ENCODE measurements at places on chromosomes 7 and 10. TPM values are rescaled to one million over a fixed set of nuclear protein-coding genes. Genes with fewer than 3 reads are reported as not detected.

DNA sequence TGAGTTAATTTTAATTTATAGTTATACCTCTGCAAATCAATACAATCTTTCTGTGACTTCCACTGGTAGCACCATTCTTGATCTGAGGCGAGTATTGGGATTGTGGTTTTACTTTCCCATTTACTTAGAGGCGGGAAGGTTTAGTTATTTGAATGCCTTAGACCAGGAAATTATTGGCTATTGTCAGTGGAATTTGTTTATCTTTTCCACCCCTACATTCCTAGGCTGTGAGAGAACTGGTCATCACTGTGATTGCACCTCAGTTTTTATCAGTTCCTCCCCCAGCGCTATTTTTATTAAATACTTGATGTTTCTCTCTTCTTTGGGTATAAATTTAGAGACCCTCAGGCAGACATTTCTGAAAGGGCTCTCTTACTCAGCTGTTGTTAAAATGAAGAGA lies 29.9 kb downstream of the CDK14 start:
- no peak for DNase-seq

DNA sequence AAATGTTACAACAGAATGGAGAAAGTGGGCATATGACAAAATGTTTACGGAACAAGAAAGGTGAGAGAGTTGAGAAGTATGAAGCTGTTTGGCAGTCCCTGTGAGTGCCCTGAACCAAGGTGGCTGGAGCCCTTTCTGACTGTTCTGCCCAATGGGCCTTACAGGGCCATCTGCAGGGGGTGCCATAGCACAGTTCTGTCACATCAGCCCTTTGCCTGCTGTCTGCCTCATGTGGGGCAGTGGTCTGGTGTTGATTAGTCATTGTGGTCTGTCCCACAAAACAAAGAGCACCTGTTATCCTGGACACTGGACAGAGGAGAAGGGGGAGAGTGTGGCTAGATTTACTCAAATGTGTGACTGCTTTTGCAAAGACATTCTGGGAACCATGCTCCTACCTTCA lies 51.5 kb upstream of the OSBPL3 start:
- DNase-seq: no peak

- DNase-seq: no peak
These were observed 132.7 kb downstream of the ZNF438 start for GRCh38 chr10:30898964-30899363.

The POU6F2 gene
- total RNA-seq: 0.90 TPM

DNA sequence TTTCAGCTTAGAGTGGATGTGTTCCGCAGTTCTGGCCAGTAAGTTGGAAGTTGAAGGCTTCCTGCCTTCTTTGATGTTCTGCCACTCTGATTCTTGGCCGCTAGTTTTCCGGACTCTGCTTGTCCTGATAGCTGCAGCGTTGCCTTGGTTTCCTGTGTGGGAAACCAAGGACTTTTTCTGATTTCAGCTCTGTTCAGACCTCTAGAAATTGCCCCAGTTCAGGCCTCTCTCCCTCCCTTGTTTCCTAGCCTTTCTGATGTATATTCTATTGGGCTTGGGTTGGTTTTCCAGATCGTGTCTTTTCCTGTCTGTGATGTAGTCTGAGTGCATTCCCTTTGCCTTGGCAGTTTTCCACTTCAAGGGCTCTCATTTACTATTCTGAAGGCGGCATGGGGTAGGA lies 318.7 kb downstream of the BBS9 start:
- DNase-seq: no peak

DNA sequence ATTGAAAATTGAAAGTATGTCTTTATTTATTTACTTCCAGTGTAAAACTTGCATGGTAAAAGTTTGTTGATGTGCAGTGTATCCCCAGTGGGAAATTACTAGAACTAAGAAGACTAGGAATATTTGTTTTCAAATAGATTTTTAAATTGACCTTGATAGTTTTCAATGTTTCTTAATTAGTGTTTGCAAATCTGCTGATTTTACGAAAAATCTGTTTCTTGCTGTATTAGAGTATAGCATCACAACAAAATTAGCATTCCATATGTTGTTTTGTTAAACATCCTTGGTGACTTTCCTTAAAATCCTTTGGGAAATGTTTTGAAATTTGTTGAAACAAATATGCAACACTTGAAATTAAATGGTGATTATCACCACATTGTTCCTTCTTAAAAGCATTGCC lies 425.9 kb downstream of the SUGCT start:
- DNase-seq: no peak

The NKX2-3 gene
- total RNA-seq: 38.5 TPM

The KIAA1217 gene
- total RNA-seq: 63.9 TPM

- peak; percentile 90 for DNase-seq
These were observed 9.6 kb upstream of the C10orf105 start for GRCh38 chr10:71729161-71729636.

DNA sequence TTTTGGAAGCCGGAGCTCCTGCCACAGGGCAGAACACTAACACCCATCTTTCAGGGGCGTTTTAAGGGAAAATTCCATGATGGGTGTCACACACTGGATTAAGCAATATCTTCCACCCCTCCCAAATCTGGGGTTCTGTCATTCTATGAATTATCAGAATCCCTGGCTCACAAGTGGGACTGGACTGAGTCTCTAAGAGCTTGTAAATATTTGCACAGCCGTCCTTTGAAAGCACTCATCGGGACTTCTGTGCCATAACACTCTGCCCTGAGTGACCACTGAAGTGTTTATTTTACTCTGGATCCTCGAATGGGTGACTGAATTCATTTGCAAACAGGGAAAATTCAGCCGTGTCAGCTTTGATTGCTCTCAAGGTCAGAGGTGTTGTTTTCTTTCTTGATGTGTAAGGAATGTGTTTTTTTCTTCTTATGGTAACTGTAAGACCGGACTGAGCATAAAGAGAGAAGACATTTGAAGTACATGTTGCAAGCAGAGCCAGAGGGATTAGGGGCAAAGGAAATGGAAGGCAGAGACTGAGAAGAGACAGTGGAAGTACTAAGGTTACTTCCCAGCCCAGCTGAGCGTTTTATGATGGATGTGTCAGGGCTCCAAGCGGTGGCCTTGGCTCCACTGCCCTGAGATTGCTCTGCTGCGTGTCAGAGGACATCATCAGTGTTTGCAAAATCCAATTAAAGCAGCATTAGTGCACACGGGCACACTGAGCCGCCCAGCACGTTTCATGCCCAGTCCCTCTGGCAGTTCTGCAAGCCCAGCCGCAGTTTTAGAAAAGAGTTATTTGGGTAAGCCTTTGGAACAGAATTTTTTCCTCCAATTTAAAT lies 17.7 kb upstream of the GTPBP4 start:
- DNase-seq: no peak

The KCNMA1 gene
- total RNA-seq: 45.4 TPM

- no peak for DNase-seq
These were observed 125.2 kb upstream of the NANOS1 start for GRCh38 chr10:118904286-118904685.

- DNase-seq: no peak
These were observed 329.7 kb upstream of the POM121L12 start for GRCh38 chr7:52705768-52706167.

DNA sequence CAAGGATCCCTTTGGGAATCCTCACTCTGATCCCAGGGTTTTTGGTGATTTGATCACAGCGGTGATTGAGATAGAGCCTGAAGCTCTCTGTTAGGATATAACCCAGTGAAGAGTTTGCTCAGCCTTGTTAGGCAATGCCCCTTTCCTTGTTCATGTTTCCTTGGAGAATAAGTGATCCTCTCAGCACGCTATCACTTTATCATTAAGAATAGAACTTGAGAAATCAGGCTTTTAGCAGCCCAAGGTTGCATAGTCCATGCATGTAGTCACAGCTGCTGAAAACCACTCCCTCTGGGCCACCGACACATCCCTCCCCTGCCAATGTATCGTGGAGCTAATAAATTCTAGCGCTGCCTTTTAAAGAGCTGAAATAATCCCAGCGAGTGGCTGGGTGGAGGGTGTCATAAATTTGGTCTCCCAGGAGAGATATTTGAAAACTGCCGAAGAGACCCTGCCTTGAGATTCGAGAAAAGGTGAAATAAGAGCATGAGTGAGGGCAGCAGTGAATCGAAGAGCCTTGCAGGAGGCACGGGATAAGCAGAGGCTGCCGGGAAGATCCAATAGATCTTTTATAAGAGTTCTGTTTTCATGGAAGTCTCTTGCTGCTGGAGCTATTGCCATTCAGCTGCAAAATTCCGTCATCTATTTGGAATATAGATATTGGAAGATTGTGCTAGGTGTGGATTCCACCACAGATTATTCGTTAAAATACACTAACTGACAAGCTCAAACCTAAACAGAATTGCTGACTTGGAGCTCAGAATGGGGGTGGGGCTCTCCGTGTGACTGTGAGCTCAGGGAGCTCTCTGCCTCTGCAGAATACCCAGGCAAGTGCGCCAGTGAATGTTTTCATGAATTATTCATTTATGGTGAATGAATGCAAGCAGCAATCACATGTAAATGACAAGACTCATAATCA lies 249.8 kb downstream of the TRIL start:
- DNase-seq: no peak

DNA sequence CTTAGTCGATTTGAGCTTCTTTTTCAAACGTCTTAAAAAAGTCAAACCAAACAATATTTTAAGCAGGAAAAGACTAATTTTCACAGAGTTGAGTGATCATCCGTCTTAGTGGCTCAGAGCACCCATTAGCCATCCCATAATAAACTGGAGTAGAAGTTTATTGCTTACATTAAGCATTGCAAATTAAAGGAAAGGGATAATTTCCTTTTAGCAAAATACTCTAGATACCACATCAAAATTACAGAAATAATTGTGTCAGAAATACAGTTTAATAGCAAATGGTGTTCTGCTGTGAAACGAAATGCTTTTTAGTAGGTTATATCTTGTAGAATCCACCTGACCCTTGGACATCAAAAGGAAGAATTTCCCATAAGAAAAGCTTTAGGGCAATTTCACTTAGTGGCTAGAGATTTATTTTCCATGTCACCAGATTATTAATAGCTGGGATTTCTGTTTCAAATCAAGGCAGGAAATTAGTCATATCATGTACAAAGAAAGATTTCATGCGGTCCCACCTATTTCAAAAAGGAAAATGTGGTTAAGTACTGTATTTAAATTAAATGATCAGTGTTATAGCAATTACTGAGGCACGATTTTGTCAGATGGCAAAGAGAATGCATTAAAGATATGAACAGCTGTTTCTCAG lies 96.2 kb downstream of the NPTX2 start:
- DNase-seq: no peak

- DNase-seq: peak; percentile 32
These were observed 21.4 kb downstream of the ZKSCAN5 start for GRCh38 chr7:99525713-99526440.

The TFR2 gene
- 1.2 TPM for total RNA-seq

The SEMA4G gene
- total RNA-seq: 176 TPM

The SPDYE6 gene
- not detected for total RNA-seq

DNA sequence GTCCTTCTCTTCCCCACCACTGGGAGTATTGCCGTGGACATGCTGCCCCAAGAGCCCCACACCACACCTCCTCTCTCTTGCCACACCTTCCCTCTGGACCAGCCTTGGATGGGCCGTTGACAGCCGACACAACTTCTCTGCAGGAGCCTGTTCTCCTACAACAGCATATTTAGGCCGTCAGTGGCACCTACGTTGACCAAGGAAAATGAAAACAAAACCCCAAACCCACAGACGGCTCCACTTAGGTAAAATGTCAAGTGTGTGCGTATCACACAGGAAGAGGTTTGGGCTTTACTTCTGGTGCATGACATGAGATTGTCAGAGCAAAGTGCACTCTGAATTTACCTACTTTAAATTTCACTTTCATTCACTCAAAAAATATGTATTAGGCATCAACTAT lies 246.6 kb downstream of the ZMYND11 start:
- no peak for DNase-seq

The GIMAP7 gene
- total RNA-seq: 6.7 TPM

GRCh38 chr7:117777335-117778142 lies 95.7 kb downstream of the CTTNBP2 start:
- no peak for DNase-seq

DNA sequence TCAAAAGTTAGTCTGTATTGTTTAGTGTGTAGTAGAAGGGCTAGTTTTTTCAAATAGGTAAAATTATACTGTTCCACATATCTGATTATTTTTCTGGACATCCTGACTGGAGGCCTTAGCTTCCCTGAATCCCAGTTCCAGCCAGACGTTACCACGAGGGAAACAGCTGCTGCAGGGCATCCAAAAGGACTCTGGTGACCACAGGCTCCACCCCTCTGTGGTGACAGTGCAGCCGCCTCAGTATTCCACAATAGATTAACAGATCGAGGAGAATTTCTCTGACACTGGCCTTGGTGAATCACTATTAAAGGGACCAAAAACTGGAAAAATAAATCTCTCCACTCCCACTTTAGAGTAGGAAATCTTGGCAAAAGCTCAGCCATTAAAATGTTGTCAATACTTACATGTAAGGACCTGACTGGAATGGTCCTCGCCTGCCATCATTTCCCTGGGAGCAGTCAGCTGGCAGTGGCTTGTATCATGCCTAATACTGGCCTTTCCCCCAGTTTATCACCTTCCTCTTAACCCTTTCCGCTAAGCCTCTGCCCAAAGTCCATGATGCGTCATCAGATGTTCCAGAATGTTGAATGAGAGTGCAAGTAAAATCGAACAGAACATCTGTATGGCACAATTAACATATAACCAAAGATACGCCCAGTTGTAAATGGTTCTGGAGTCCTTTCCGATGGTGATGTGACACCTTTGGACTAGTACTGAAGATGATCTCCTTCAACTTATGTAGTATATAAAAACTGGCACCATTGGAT lies 31.6 kb downstream of the ENO4 start:
- DNase-seq: no peak

- no peak for DNase-seq
These were observed 39.4 kb upstream of the TARP start for GRCh38 chr7:38312821-38313220.

- no peak for DNase-seq
These were observed 34.5 kb downstream of the EZH2 start for GRCh38 chr7:148849393-148850098.

The CHST12 gene
- total RNA-seq: 10.7 TPM

The C10orf53 gene
- total RNA-seq: not detected

DNA sequence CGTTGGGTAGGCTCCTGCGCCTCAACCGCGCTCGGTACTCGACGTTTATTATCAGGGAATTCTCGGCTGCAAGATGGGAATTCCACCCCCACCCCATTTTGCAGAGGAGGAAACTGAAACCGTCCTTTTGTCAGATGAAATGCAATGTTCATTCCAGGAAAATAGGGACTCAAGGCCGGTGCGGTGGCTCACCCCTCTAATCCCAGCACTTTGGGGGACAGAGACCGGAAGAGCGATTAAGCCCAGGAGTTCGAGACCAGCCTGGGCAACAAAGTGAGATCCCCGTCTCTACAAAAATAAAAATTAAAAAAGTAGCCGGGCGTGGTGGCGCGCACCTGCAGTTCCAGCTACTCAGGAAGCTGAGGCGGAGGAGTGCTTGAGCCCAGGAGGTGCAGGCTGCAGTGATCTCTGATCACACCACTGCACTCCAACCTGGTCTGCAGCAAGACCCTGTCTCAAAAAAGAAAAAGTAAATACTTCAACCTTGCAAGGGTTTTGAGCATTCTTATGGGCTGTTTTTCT lies 720 bp upstream of the RFC2 start:
- no peak for DNase-seq

Data from mucosa of descending colon (tissue), 3 donors.